Activated CD8-positive, alpha-beta T cell treated with anti-CD3 and anti-CD28 coated beads, Interleukin-2, amount 10 ng/mL, durations not matched to agents 7 days and 5 days (primary cell): ENCODE measurements at places on chromosomes 13 and 19. TPM values are rescaled to one million over a fixed set of nuclear protein-coding genes. Genes with fewer than 3 reads are reported as not detected.

DNA sequence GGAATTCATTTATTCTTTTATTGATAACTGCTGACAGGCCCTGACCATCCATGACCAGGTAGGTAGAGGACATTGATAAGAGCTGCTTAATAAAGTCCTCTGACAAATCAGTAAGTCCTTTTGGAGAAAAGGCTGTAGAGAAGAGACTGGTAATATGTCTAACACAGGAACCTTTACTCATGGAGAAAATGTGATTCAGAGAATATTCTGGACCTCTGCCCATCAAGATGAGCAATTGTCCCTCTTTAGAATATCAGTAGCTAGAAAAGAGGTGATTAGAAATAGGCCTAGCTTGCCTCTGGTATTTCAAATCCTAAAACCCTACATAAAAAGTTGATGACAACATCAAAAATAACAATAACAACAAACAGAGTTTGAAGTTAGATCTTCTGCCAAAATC is 642.3 kb downstream of the TBC1D4 start:
- no peak for DNase-seq

DNA sequence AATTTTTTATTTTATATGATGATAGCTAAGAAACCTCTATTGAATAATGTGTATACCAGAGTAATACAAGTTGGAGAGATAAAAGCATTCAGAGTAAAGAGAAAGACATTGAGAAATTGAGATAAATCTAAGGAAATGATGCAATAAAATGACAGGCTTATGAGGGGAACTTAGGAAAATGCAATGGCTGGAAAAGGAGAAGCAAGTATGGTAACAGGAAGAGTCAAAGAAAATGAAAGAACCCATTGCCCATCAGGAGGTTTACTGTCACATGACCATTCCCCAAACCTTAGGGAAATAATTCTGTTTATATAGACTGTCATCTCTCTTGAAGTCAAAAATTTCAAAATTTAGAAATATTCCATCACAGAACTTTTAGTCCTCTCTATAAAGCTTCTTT is 808.0 kb upstream of the PRR20A start:
- no peak for DNase-seq

GRCh38 chr13:35496761-35497386 is 20.4 kb upstream of the MAB21L1 start:
- DNase-seq = no peak

DNA sequence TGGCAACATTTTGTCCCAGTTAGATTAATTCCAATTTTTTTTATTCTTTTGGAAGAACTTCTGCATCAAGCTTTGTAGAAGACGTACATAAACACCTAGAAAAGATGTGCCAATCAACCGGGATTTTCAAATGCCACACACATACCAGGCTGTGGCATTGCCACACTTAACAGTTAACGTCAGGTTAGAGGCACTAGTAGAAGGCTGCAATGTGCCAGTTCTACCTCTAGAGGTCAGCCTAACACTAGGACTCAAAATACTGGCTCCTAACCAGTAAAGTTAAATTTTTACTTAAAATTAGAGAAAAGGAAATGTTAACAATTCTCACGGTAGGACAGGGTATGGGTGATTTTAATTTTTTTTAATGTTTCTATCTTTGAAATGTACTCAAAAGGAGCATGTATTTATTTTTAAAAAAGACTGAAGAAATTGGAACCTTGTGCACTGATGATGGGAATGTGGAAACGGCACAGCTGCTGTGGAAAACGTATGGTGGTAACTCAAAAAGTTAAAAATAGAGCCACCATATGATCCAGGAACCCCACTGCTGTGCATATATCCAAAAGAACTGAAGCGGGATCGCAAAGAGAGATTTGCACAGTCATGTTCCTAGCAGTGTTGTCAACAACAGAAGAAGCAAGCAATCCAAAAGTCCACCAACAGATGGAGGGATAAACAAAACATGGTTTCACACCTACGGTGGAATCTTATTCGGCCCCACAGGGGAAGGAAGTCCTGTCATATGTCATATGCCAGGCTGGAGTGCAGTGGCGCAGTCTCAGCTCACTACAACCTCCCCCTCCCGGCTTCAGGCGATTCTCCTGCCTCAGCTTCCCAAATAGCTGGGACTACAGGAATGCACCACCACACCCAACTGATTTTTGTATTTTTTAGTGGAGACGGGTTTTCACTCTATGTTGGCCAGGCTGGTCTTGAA is 30.3 kb downstream of the CRYL1 start:
- peak; percentile 79 for DNase-seq

- DNase-seq = no peak
Measured at GRCh38 chr13:111282997-111283396, 37.4 kb upstream of the TEX29 start.

The CEACAM5 gene
- total RNA-seq = not detected

DNA sequence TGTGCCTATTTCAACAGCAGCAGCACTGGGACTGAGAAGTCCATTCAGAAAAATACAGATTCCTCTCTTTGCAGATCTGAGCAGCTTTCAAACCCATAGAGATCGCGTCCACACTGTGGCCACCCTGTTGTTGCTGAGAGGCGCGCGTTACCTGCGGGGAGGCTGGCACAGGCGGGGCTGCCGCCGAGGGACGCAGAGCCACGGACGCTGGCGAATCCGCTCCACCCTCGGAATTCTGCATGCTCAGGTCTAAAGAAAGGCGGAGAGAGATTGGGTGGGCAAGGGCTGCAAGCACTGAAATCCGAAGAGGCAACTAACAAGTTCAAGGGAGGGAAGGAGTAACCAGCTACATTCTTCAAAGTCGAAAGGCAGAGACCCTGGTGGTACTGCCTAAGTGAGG is 63.0 kb downstream of the RFX2 start:
- DNase-seq = peak; percentile 17

The MTUS2 gene
- total RNA-seq = not detected

DNA sequence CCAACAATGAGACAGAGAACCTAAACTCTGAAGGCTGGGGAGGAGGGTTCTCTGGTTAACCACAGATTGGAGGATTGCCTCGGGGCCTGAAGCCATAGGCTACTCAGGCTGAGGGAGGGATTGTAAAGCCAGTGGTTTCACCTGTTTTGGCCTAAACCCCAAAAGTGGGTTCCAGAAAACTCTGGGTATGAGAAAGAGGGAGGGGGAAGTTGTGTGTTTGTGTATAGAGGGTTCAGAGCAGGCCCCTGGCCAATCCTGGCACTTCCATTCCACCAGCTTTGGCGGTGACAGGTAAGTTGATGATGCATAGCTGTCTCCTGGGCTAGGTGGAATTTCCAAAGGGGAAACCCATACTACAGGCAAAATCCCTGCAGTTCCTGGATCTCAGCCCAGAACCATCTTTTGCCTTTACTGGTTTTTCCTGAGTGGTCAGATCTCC is 13.5 kb upstream of the CCDC97 start:
- DNase-seq = no peak

DNA sequence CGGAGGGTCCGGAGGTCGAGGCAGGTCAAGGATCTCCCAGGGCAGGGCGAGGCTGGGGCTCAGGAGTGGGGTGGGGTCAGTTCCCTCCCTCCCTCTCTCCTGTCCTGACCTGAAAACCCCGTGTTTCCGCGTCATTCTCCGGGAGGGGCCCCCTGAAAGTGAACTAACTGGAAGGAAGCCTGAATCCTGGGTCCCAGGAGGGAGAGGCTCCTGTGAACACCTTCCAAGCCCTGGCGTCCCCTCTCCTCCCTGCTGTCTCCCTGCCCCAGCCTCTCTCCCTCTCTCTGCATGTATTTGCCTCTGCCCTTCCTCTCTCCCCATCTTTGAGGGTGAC is 741 bp upstream of the CADM4 start:
- DNase-seq = no peak

- no peak for DNase-seq
Measured at GRCh38 chr19:55676383-55676782, 1.4 kb downstream of the EPN1 start.

DNA sequence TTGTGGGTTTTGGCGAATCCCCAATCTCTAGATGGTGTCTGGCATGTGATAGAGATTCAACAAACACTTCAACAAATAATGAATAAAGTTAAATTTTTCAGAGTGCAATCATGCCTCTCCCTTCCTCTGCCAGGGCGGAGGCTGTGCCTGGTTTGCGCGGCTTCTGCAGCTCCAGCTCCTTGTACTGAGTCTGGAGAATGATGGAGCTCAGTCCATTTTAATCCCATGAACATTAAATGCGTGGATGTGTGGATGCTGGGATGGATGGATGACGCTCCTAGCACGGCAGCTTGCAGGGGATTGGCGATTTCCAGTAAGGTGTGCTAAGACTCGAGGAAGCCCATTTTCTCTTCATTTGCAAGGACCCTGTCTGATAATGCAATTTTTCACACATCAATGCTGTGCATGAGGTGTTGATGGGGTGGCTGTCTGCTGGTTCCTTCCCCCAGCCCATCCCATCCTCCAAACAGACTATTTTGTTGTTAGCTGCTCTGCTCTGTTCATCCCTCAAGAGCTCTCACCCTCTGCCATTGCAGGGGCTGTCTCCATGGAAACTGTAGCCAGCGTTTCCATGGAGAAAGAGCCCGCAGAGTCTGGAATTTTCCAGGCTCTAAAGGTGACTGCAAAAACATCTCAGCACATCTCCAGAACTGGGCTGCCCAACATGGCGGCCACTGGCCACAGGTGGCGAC is 92.6 kb upstream of the PEG3 start:
- no peak for DNase-seq

The SHANK1 gene
- total RNA-seq = not detected

DNA sequence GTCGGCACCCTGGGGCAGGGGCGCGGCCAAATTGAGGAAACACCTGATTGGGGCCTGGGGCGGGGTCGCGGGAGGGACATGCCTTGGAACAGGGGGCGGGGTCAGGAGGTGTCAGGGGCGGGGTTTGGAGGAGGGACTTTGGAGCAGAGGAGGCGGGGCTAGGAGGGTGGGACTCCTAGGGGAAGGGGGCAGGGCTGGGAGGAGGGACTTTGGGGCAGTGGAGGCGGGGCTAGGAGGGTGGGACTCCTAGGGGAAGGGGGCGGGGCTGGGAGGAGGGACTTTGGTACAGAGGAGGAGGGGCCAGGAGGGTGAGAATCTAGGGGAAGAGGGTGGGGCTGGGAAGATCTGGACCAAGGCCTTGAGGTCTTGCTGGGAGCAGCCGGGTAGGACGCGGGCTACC is 21.9 kb downstream of the GRIN2D start:
- DNase-seq = peak; percentile 85

The FUT2 gene
- not detected for total RNA-seq

The LAMP1 gene
- total RNA-seq = 81.1 TPM

- peak; percentile 76 for DNase-seq
Measured at GRCh38 chr19:12872941-12873890, 8.0 kb downstream of the DNASE2 start.

DNA sequence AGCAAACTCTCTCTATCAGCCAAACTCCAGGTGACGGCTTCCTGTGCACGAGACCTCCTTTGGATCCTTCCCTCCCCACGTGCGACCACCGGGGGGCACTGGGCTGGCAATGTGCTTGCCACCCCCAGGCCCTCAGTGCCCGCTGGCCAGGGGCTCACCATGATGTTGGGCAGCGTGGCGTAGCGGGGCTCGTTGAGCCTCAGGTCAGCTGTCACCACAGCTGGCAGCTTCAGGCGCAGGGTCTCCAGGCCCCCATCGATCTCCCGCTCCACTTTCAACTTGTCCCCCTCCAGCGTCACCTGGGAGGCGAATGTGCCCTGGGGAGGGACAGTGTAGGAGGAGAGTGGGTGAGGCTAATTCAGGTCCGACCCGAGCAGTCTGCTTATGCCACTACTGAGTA is 4.8 kb upstream of the VSIG10L start:
- DNase-seq = no peak

The THSD1 gene
- 0.16 TPM for total RNA-seq

- DNase-seq = no peak
Measured at GRCh38 chr13:31890946-31891345, 140.6 kb upstream of the FRY start.

DNA sequence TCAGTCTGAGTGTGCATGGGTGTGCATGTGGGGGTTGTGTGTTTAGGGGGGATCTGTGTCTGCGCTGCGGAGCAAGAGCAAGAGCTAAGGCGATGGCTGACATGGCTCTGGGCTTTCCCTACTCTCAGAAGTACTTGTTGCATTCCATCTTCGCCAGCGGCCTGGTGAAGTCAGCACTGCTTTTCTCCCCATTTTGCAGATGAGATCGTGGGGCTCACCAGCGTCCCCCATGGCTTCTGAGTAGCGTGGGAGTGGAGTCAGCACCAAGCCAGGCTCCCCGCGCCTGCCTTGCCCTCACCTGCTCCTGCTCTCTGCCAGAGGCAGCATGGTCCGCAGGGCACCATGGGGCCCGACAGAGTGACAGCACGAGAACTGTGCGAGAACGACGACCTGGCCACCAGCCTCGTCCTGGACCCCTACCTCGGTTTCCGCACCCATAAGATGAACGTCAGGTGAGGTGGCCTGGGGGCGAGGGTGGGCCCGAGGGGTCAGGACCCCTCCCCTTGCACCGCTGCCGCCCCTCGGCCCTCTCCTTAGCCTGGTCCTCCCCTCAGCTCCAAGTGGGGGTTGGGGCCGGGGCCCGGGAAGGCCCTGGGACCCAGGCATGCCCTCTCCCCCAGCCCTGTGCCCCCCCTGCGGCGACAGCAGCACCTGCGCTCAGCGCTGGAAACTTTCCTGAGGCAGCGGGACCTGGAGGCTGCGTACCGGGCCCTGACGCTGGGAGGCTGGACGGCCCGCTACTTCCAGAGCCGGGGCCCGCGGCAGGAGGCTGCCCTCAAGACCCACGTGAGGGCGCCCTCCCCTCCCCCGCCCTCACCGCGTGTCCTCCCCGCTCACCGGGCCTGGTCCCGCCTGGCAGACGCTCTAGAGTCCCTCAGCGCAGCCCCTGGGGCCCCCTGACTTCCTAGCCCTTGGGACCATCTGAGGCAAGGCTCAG is 2.2 kb downstream of the KMT5C start:
- DNase-seq = no peak

DNA sequence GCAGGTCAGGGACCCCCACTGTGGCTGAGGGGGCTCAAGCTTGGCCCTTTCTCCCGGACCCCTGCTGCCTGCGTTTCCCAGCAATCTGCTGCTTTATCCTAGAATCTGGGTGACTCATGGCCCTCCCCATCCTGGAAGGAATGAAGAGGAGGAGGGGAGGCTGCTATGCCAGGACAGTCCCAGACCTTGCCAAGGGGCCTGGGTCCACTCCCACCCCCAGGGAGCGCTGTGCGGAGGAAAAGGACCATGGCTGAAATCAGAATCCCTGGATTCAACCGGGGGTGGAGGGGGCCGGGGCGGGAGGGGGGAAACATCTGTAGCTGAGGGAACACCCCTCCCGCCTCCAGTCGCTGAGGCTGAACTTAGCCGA is 20.5 kb downstream of the ZNF114 start:
- DNase-seq = no peak

GRCh38 chr13:42794577-42795275 is 13.3 kb downstream of the FAM216B start:
- DNase-seq = no peak

DNA sequence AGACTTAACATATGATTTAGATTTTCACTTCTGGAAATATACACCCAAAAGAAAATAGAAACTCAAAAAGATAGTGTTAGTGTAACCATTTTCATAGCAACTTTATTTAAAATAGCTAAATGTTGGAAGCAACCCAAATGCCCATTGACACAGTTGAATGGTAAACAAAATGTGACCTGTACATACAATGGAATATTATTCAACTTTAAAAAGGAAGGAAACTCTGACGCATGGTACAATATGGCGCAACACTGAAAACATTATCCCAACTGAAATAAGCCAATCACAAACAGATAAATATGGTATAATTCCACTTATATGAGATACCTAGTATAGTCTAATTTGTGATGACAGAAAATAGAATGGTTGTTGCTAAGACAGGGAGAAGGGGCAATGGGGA is 1456.1 kb upstream of the MIR17HG start:
- no peak for DNase-seq

- DNase-seq = peak; percentile 61
Measured at GRCh38 chr13:27375686-27376326, 48.6 kb upstream of the GTF3A start.

The CYP4F2 gene
- not detected for total RNA-seq

GRCh38 chr19:403221-404027 is 5.5 kb downstream of the C2CD4C start:
- no peak for DNase-seq

The MEDAG gene
- total RNA-seq = not detected
